Right kidney (tissue), 9 donors: ENCODE measurements at places on chromosomes 4 and X.

DNA sequence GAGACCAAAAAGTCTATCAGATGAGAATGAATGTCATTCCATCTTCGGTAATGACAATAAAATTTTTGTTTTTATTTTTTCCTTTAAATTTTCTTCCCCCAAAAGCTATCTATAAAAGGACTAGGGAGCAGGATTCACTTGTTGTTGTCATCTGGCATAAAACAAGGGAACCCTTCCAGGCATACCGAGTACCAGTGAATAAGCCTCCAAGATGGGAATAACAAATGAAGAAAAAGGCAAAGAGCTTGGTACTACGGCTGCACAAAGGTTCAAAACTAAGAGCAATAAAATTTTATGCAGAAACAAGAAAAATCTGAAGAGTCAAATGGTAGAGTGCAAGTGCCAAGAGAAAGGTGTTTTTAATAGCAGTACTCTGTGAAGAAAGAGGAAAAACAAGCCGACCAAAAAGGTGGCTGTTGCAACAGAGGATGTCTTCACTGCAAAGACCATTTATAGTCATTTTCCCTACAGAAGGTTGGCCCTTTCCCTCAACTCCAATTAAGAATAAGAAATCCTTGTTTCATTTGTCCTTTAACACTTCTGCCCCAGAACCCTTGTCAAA, 25.8 kb downstream of the PPP3CA start:
- no peak for DNase-seq

- no peak for DNase-seq
Observed at GRCh38 chrX:37818031-37818430, 29.3 kb downstream of the DYNLT3 start.

- no peak for DNase-seq
Observed at GRCh38 chr4:109294006-109294405, 8.5 kb downstream of the COL25A1 start.

- no peak for DNase-seq
Observed at GRCh38 chrX:33252306-33252825, 41.0 kb upstream of the DMD start.

DNA sequence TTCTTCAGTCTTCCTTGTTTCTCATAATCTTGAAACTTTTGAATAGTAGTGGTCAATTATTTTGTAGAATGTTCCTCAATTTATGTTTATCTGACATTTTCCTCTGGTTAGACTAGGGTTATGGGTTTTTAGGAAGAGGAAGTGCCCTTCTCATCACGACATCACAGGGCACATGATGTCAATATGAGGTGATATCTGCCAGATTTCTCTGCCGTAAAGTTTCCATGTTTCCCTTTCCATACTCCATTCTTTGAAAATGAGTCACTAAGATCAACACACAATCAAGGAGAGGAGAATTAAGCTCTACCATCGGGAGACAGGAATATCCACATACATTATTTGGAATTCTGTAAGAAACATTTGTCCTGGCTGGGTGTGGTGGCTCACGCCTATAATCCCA, 28.4 kb downstream of the RP2 start:
- DNase-seq, result no peak

DNA sequence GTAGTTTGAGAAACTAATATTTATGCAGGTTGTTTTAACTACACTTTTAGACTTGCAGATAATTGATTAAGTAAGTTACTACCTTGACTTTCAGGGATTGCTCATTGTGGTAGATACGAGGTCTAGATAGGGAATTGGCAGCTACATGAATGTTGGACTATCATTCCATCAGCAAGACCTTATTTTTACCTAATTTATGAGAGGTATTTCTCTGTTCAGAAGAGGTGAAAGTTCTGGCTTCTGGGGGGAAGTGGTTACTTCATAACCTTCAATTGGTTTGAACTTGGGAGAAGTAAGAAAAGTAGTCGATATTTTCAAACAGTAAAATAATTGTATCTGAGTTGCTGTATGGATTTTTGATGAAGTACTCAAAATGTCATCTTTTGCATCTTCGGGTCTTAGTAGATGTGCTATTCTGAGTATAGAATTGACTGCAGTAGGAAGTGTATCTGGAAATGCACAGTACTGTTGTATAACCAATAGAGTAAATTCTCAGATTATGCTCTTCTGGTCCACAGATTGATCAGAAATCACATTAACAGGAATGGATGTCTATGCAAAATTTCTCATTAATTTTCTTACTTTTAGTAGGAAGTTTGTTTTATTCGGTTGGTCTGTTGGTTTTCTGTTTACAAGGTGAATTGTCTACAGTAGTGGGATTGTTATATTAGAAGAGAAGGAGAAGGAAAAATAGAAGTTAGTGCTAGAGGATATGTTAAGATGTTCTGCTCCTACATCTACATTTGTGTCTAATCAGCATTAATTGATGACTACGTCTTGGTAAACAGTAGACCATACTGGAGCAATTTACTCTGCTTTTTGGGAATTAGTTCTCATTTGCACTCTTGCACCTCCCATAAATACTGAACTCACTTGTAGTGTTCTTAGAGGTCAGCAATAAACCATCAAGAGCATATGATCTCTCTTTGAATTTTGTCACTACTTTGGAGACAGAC, 3.0 kb downstream of the NFKB1 start:
- DNase-seq, result no peak
